ENCODE measurements at places on chromosomes 3 and 15. TPM values are rescaled to one million over a fixed set of nuclear protein-coding genes. Genes with fewer than 3 reads are reported as not detected.

- H3K4me1 ChIP-seq: no peaks in the 10 kb centered on the region
- no peaks in the 10 kb centered on the region for H3K36me3 ChIP-seq
- no peak for DNase-seq
- no peak overlapping the region for H3K4me3 ChIP-seq
- H3K27me3 ChIP-seq: no peaks in the 10 kb centered on the region
- H3K27ac ChIP-seq: no peak overlapping the region
Measured at GRCh38 chr3:163890661-163891060, 1187.6 kb downstream of the SI start.

DNA sequence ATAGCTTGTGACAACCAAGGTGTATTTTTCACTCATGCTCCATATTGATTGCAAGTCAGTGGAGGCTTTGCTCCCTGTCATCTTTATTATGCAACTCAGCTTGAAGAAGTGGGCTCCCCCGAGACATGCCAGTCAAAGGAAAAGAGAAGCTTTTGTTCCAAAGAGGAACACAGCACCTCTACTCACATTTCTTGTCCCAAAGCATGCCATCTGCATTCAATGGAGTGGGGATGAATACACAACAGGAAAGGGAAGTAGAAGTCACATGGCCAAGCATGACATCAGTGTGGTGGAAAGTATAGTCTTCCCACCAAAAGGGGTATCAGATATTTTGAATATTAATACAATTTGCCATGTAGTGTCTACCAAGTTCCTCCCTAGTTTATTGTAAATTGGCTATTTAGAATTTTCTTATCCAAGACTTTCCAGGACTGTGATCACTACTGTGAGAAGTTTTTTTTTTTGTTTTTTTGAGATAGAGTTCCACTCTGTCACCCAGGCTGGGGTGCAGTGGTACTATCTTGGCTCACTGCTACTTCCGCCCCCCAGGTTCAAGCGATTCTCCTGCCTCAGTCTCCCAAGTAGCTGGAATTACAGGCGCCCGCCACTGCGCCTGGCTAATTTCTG, 114.5 kb downstream of the GMPS start:
- no peak for DNase-seq
- no peaks in the 10 kb centered on the region for H3K27me3 ChIP-seq
- H3K4me3 ChIP-seq: no peak overlapping the region
- H3K27ac ChIP-seq: no peak overlapping the region
- H3K4me1 ChIP-seq: no peaks in the 10 kb centered on the region

- no peak for DNase-seq
- H3K4me1 ChIP-seq: no peaks in the 10 kb centered on the region
- H3K4me3 ChIP-seq: no peak overlapping the region
- no peaks in the 10 kb centered on the region for H3K36me3 ChIP-seq
Measured at GRCh38 chr15:27433604-27434003, 462.6 kb downstream of the GABRG3 start.

DNA sequence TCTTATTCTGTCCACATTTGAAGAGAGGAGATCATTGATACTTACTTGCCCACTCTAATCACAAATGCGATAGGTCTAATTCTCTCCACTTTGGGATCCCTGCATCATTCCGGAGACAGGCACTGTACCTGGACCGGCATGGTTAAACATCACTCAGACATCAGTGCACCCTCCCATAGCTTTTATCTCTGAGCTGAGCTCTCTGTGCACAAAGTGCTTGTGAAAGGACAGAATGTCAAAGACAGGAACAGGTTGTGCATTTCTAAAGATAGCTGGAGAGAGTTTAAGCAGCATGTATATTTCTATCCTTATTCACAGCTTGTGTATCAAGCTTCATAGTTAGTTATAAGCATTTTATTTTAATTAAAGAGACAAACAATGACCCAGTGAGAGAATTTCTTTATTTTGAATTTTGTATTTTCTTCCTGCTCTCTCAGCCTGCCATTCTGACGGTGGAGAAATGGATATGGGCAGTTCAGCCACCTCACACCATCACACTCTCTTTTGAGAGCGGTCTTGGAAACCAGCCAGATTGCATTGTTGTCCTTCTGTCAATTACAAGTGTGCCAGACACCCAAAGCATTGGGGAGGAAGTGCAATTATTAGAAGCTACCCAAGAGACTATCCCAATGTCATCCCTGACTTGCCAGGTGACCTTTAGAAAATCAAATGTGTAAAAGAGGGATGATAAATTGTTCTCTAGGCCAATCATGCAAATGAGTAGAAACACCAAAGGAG, 65.2 kb upstream of the CHL1 start:
- no peak overlapping the region for H3K27ac ChIP-seq
- no peak for DNase-seq
- no peaks in the 10 kb centered on the region for H3K4me1 ChIP-seq
- no peaks in the 10 kb centered on the region for H3K36me3 ChIP-seq
- H3K4me3 ChIP-seq: no peak overlapping the region

DNA sequence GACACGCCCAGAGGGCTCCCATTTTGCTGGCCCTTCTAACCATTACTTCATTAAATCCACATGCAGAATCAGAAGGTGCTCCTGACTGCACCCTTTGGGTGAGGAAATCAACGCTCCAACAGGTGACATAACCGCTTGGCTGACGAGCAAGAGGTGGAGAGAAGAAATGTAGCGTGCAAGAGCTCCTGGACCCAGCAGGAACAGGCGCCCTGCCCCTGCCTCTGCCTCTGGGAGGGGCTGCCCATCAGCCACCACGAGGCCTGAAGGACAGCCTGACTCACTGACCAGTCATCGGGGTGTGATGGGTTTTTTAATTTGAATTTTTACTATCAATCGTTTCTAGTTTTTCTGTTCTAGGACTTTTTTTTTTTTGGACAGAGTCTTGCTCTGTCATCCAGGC, 218.2 kb downstream of the ADAMTS17 start:
- no peak overlapping the region for H3K27ac ChIP-seq
- H3K36me3 ChIP-seq: no peaks in the 10 kb centered on the region
- H3K4me3 ChIP-seq: no peak overlapping the region
- DNase-seq: no peak
- peaks cover 8% of the 10 kb centered on the region for H3K4me1 ChIP-seq

- H3K4me3 ChIP-seq: no peak overlapping the region
- no peaks in the 10 kb centered on the region for H3K27me3 ChIP-seq
- peaks cover 2% of the 10 kb centered on the region for H3K4me1 ChIP-seq
- DNase-seq: no peak
- H3K27ac ChIP-seq: no peak overlapping the region
Measured at GRCh38 chr15:59364248-59364647, 8.4 kb downstream of the MYO1E start.

DNA sequence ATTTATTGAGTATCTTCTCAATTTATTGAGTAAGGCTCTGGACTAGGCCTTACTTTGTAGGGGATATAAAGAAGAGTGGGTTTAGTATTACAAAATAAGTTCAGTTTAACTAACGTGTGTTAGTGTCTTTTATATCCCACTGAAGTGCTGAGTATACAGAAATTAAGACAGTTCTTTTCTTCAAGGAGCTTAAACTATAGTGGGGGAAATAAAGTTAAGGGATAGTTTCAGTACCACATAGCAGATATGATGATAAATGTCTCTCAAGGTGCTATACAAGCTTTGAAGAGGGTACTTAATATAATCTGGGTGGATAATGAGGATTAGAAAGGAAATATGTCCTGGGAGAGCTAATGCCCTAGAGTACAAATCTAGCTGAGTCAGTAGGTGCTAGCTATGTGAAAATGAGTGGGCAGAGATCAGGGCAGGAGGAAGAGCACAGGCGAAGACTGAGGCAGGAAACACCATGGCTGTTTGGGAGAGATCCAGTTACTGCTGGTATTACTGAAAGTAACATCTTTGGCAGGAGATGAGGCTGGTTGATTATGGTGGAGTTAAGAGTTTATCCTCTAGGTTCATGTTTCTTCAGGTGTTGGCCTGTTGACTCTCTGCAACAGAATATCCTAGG, 46.0 kb downstream of the TEX9 start:
- no peaks in the 10 kb centered on the region for H3K27me3 ChIP-seq
- H3K4me1 ChIP-seq: no peaks in the 10 kb centered on the region
- no peak overlapping the region for H3K27ac ChIP-seq
- H3K4me3 ChIP-seq: no peak overlapping the region

DNA sequence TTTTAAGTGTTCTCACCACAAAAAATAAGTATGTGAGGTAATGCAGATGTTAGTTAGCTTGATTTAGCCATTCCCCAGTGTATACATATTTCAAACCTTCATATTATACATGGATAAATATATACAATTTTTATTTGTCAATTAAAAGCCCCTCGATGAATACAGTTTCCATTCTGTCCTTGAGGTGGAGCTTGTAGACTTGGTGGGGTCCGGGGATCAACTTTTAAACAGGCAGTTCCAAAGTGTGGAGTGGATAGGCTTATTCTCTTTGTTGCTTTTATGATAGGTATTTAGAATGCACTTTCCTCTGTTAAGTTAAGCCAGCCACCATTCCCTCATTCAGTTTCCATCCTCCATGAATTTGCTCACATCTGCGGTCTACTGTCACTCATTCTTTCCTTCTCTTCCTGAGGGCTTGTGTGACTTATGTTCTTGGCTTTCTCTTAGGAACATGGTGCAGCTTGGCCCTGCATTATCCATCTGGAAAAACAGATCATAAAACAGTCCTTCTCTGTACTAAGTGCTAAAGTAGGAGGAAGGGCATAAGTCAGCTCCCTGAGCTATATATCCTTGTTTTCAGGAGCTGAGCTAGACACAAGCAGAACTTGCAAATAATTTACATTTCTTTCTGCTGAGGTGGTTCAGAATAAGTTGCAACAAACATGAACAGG, 149.1 kb downstream of the NFKBIZ start:
- DNase-seq: no peak
- H3K36me3 ChIP-seq: no peaks in the 10 kb centered on the region
- H3K4me1 ChIP-seq: no peaks in the 10 kb centered on the region
- no peak overlapping the region for H3K27ac ChIP-seq
- H3K27me3 ChIP-seq: no peaks in the 10 kb centered on the region

LRRC34 gene
- 8.1 TPM for total RNA-seq

FOXB1 gene
- total RNA-seq: not detected

BCL2A1 gene
- 1.4 TPM for total RNA-seq

Measured in ovary (tissue), 10 donors.